ENCODE measurements at places on chromosomes 7 and 10.

DNA sequence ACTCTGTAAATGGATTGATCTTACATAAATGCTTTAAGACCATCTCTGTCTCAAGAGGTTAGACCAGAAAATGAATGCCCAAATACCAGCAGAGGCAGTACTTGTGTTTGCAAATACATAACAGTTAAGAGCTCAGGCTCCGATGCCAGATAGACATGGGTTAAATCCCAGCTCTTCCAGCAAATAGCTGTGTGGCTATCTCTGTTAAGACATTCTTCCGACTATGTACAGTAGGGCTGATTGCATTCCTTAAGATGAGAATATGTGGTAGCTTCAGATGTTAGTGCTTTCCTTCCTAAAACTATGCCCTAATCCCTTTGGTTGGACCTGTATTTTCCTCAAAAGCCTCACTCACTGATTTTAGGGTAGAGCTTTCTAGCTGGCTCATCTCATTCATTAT lies 2.2 kb downstream of the IDE start:
- no peak for DNase-seq

- no peak for DNase-seq
Measured at GRCh38 chr7:101239191-101239950, 1.8 kb upstream of the CLDN15 start.

- DNase-seq = no peak
Measured at GRCh38 chr10:123236126-123236525, 81.9 kb downstream of the BUB3 start.

GRCh38 chr10:125857185-125857760 lies 23.8 kb downstream of the DHX32 start:
- DNase-seq = no peak

- no peak for DNase-seq
Measured at GRCh38 chr10:121519411-121519810, 78.8 kb downstream of the FGFR2 start.

DNA sequence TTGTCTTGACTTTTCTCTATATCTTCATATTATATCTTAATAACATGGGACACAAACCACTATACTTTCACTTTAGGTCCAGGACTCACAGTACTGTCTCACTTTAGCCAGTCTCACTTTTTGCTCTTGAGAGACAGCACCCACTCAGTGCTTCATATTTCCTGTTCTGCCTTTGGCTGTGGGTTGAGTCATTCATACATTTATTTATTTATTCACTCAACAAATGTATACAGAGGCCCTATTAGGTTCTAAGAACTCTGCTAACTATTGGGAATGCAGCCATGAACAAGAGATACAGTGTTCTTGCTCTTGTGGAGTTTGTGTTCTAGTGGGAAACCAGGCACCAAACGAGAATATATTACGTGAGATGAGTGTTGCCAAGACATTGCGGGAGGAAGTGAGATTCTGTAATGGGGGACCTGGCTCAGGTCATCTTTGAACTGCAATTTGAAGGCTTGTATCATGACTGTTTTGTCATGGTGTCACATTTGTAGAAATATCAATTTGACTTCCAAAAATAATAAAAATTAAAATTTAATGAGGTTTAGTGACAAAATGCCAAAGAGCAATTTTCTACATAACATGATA lies 190.1 kb downstream of the SDHAF3 start:
- DNase-seq = no peak

GRCh38 chr10:71323407-71323806 lies 4.3 kb downstream of the SLC29A3 start:
- no peak for DNase-seq

DNA sequence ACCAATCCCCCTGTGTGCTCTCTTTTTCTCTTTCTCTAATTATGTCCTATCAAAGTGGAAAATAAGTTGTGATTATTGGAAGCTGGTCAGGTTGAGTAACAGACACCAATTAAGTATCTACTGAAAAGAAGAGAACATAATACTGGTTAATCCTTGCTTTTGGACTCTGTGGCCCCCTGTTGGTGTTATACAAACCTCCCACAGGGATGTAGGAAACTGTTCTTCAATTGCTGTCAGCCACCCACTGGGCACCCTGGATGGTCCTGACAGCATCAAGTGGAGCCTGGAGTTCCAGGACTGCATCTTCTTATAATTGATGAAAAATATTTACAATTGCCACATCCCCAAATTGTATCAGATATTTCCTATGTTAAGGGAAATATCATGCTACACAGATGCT lies 939.7 kb downstream of the KCNMA1 start:
- no peak for DNase-seq

- DNase-seq = no peak
Measured at GRCh38 chr10:103843045-103843444, 12.3 kb downstream of the SH3PXD2A start.

GRCh38 chr10:46273506-46274477 lies 13.0 kb upstream of the ANTXRL start:
- DNase-seq = no peak

- no peak for DNase-seq
Measured at GRCh38 chr7:99248391-99249095, 24.1 kb upstream of the MYH16 start.

GRCh38 chr7:108094346-108094745 lies 35.8 kb downstream of the LAMB4 start:
- no peak for DNase-seq

DNA sequence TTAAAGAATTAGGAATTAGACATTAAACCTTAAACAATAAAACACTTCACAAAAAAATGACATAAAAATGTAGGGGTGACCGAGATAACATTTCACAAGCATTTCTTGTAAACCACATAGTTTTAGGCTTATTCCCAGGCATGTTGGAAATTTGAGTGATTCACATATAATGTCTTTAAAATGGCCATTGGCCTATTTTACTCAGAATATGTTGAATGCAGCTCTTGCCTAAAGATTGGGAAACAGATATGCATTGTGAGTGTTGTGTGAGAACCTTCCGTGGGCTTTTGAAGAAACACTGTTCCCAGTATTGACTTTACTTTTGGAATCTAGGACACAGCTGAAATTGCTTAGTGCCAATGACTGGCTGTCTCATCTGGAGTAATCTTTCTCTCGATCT lies 79.6 kb downstream of the ARL5B start:
- no peak for DNase-seq

DNA sequence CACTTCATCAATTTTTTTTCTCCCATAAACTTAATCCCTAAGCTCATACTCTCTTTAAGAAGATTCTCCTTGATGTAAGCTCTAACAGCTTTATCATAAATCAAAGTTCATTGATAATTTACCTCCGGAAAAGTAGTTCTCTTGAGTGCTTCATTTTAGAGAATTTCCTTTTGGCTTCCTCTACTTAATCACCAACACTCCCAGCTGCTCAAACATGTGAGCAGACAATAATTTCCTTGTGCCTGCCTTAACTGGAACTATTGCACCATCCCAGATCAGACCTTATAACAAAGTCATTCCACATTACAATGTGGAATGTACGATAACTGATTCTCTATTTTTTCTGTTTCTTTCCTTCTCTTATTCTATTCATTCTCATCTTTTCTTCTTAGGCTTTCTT lies 5.9 kb downstream of the FEZF1 start:
- DNase-seq = no peak

DNA sequence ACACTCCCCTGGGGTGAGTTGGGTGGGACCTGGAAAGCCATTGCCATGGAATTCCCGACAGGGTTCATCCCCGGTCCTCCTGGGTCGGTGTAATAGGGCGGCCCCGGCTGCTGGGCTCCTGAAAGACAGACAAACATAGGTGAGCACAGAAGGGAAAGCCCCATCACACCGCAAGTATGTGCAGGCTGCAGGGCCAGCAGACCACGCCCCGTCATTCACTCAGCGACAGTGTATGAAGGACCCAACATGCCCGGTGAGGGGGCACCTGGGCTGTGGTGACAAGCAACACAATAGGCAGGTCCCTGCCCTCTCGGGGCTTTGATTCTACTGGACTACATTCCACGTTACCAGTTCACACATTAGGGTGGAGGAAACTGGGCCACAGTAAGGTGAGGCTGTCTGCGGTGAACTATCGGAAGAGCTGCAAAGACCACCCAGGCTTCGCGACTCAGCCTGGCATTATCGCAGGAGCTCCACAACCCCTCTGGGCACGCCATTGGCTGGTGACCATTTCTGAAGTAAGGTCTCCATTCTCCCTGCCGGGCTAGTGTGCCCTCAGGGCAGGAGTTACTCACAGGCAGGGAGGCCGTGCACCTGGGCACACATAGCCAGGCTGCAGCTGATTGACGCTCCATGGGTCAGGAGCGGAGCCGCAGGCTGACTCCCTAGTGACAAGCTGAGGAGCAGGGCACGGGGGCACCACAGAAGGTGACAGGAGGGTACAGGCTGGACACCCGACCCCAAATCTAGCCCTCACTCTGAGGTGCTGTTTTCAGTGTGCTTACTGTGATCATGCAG lies 99.2 kb downstream of the VOPP1 start:
- DNase-seq = no peak

DNA sequence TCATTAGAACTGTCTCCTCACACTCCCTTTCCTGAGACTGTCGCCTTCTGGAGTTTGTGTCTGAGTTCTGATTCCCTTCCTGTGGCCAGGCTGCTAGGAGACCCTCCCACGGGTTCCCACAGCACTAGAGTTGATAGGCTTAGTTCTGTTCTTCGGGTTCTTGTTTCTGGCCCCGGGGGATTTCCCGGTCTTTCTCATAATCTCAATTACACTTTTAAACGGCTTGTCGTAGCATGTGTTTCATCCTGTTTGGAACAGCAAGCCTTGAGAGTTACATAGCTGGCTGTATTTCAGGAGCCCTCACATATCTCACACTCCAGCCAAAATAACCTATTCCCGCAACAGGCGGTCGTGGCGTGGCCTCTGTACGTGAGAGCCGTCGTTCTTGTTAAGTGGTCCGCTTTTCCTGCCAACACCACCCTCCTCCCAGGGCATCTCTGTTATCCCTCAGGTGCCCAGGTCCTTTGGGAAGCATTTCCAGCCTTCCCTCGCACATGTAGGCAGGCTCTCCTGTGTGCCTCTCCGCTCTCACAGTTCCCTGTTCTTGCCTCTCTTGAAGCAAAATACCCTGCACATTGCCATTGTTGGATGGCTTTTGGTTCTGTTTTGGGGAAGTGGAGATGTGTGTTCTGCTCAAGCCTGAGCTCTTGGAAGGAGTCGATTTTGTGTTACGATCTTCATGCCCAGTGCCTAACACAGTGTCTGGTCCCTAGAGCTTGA lies 46.0 kb downstream of the CDC123 start:
- DNase-seq = no peak

GRCh38 chr10:120632047-120632446 lies 175.0 kb downstream of the PLPP4 start:
- DNase-seq = no peak

- no peak for DNase-seq
Measured at GRCh38 chr10:1177936-1178335, 121.8 kb downstream of the WDR37 start.

DNA sequence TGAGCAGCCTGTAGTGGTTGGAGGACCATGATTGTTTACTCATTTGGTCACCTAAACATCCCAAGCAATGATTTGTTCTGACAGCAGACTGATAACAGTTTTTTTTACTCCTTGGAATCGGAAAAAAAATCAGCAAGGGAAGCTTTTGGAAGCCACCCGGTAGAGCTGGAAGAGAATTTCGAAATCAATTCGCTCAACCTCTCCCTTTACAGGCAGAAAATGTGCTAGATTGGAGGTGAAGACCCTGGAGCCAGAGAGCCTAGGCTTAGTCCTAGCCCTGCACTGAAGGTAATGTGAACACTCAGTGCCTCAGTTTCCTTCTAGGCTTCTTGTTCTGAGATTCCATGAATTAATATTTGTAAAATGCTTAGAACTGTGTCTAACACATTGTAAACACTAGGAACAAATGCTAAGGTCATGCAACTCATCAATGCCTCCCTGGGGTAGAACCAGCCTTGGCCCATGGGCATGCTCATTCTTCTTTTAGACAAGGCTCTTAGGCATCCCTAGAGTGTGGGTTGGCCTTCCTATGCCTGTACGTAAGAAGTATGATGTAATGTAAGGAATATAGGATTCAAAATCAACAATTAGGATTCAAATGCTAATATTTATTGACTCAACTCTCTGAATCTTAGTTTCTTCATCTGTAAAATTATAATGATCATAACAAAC lies 52.7 kb downstream of the MET start:
- DNase-seq = no peak

GRCh38 chr10:4850397-4850796 lies 24.4 kb downstream of the AKR1E2 start:
- no peak for DNase-seq

DNA sequence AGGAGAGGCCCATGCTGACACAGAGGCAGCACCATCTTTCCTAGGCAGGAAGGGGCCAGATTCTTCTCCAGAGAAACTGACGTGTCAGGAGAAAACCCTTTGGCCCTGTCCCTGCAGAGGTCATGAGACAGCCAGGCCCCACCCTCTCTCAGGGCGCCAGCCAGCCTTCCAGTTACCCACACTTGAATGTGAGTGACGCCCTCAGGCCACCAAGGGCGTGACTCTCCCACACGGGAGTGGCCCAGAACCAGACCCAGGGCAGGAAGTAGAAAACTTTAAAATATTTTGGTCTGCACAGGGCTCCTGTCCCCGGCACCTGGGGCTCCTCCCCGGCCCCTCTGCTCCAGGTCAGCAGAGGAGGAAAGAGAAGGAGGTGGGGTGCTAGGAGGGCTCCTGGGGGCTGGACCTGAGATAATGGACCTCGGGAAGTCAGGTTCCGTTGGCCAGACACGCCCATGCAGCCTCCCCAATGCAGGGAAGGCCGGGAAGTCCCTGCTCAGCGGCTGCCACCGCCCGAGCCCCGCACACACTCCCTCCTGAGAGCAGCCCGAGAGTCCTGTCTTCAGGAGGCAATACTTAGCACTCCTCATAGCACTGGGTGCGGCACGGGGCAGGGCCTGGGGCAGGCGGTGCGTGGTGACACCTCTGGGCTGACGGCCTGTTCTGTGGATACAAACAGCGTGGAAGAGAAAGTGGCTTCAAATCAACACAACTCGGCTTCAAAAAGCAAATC lies 67.0 kb upstream of the CFAP46 start:
- no peak for DNase-seq

GRCh38 chr10:44986670-44987069 lies 8.1 kb upstream of the DEPP1 start:
- DNase-seq = no peak

- no peak for DNase-seq
Measured at GRCh38 chr10:50641626-50642025, 17.9 kb upstream of the SGMS1 start.

Data from activated CD8-positive, alpha-beta memory T cell treated with anti-CD3 and anti-CD28 coated beads for 1 hour (primary cell).